Karpas-422 (cell line): ENCODE measurements at places on chromosomes 5 and 9.

- no peak for DNase-seq
Measured at GRCh38 chr9:36742264-36742663, 169.6 kb downstream of the MELK start.

DNA sequence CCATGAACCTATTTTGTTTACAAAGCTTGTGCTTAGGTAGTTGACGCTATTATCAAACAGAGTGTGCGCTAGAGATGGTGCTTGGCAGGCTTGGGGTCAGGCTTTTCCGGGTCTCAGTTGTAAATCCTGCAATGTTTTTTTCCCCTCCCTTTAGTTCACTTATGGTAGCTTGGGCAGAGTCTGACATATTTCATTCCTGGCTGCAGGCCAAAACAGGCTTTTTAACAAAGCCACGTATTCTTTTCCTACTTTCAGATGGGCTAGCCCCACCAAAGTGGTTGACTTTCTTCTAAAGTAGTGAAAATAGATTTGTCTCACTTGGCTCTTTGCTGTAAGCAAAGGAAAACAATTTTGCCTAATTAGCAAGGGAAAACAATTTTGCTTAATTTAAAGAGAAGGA is 58.0 kb upstream of the FBN2 start:
- no peak for DNase-seq

GRCh38 chr9:98908897-98909634 is 34.6 kb upstream of the COL15A1 start:
- no peak for DNase-seq

DNA sequence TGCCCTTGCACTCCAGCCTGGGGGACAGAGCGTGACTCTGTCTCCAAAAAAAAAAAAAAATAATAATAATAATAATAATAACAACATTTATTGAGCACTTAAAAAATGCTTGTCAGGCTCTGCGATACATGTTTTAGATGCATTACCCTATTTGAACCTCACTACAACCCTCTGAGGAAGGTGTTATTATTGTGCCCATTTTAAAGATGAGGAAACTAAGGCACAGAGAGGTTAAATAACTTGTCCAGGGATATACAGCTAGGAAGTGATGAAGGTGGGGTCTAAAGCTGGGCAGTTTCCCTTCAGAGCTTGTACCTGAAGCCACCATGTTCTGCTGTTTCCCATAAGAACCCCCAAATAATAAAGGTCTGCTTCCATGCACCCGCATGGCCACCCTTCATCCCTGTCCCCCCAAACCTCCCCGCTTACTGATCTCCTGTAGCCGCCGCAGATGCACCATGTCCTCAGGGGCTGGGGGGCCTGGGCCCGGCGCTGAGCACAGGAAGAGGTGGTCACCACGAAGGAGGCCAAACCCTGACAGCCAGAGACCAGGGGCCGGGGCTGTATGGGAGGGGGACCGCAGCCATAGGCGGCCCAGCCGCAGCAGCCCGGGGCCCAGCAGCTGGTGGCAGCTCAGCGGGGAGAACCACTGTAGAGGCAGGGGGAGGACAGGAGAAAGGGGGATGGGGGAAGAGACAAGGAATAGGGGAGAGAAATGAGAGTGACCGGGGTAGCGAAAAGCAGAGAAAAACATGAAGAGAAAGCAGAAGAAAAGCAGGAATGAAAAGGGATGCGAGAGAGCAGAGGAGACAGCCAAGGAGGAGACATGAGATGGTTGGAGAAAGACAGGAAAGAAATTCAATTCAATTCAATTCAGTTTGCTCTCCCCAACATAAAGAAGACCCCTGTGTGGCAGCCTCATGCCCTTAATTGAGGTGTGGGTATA is 15.1 kb upstream of the FCHSD1 start:
- no peak for DNase-seq
